HCT116 (cell line): ENCODE measurements at places on chromosomes 16 and 17.
A peak's percentile ranks its signal among the peaks of the same experiment; 100 is the strongest.

DNA sequence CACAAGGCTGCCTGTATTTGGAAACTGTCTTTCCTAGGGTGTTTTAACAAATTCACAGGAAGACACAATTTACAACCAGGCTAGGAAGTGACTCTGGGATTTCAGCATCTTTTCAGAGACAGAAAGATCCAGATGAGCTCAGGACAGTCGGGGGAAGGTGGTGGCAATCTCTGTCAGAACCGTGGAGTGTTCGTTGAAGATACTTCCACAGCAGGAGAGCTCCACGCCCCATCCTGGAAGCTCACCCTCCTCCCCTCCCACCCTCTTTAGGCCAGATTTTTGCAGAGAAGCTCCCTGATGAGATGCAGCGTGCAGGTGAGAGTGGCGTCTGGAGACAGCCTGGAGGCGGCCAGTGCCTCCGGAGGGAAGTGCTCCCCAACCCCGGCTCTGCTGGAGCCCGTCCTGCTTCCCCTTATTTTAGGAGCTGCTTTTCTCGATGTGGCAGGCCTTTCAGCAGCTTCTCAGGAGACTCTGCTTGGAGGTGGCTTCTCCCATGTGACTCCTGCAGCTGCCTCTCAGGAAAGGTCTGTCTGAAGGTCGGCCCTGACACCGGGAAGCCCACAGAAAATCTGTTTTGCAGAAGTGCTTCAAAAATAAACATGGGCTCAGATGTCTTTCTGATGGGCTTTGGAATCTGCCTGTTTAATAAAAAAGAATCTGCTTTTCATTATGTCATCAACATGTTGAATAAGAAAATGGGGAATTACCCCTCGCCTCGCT, 186.4 kb upstream of the CHMP6 start:
- no peak for DNase-seq

- DNase-seq: no peak
Observed at GRCh38 chr17:12302711-12303110, 282.0 kb downstream of the MAP2K4 start.

GRCh38 chr17:67632141-67632540, 85.6 kb upstream of the NOL11 start:
- DNase-seq: no peak

GRCh38 chr16:72977127-72977526, 70.8 kb downstream of the ZFHX3 start:
- DNase-seq: no peak

DNA sequence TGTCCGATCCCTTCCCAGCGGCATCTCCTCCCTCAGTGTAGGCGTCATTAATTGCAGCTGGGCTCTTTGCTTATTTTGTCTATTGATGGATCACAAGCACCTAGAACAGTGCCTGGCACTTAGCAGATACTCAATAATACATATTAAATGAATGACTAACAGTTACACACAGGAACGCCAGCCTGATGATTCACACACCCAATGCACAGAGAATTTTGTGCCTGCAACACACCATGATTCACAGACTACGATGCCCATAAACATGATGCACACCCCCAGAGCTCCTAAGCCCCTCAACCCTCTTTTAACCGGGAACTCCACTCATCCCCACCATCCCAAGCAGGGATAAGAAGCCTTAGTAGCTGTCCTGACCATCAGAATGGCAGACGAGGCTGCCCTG, 66.6 kb upstream of the TMEM97 start:
- DNase-seq: no peak

DNA sequence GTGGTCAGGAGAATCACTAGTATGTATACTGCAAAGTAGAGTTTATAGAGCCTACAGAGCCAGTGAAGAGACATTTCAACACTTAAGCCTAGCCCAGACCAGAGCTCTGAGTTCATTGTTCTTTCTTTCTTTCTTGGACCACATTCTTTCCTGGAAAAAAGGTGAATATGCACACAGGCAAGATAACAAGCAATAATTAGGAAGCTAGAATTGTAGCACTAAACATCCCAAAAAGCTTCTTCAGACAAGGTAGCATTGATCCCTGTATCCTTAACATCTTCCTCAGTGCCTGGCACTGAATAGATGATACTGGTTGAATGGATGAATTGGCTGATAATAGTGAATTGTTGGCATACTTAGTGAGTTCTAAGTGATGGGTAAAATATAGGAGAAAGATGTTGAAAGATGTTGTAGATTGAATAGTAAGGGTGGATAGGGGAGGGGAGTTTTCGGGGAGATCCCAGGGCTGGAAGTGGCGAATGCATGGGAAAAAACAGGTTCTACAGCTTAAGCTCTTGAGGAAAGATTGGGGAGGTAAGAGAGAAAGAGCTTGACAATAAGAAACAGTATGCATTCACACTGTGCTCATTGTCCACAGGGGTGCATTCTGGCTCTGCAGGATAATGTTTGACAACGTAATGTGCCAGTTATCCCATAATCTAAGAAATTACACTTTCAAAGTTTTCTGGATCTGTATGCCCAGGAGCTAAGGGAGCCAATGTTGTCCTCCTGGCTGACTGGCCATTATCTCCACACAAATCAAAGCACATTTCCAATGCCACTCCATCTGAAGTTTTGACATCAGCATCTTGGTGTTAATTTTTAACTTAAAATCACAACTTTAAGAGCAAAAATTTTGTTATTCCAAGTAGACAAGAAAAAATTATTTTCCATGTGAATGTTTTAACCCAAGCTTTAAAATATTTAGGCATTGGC, 35.6 kb downstream of the TUBD1 start:
- DNase-seq: no peak

GRCh38 chr16:17475104-17475503, 4.3 kb upstream of the XYLT1 start:
- DNase-seq: no peak

GRCh38 chr17:21282231-21282630, 2.3 kb upstream of the MAP2K3 start:
- DNase-seq: peak; percentile 67

- DNase-seq: peak; percentile 40
Observed at GRCh38 chr17:40322358-40323315, 13.7 kb downstream of the RARA start.

- DNase-seq: no peak
Observed at GRCh38 chr16:23222929-23223328, 40.4 kb downstream of the SCNN1G start.

- no peak for DNase-seq
Observed at GRCh38 chr17:76579281-76579680, 6.4 kb downstream of the ST6GALNAC2 start.

GRCh38 chr17:17073581-17074403, 31.5 kb downstream of the MPRIP start:
- DNase-seq: no peak

DNA sequence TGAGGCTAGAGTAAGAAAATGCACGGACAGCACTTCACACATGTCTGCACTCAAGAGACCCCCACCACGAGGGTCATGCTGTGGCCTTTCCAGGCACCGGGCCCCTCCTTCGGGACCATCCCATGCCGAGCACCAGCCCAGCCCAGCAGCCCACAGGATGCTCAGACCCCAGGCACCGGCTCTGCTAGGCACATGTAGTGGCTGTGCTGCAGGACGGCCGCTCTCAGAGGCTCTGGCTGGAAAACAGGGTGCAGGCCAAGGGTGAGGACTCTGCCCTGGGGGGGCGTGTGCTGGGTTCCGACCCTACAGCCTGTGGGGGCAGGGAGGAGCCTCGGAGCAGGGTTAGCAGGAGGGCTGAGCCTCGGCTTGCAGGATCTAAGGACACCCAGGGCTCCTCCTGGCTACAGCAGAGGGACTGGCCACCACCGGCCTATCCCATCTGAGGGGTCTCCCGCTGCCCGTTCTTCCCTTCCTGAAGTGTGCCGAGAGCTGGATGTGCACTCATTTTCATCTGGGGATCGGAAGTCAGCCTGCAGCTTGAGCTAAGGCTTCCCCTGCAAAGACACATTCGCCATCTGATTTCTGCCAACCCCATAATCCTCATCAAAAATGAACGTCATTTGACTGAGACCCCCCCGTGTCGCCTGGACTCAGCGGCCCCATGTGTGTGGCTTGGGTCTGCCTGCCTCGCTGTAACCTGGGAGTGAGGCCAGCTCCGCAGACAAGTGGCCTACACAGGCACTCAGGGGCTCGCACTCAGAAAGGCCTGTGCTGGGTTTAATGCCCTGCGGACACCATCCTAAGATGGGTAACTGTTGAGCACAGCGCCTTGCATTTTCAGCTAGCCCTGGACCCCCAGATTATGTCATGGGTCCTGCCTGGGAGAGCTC, 293.1 kb upstream of the FOXF1 start:
- no peak for DNase-seq

- no peak for DNase-seq
Observed at GRCh38 chr16:59527206-59527997, 793.3 kb upstream of the GOT2 start.

GRCh38 chr16:88287219-88287618, 95.5 kb upstream of the ZNF469 start:
- DNase-seq: peak; percentile 63

- no peak for DNase-seq
Observed at GRCh38 chr16:1639282-1639681, 27.1 kb downstream of the CRAMP1 start.
